ENCODE measurements at places on chromosomes 2 and 18.

DNA sequence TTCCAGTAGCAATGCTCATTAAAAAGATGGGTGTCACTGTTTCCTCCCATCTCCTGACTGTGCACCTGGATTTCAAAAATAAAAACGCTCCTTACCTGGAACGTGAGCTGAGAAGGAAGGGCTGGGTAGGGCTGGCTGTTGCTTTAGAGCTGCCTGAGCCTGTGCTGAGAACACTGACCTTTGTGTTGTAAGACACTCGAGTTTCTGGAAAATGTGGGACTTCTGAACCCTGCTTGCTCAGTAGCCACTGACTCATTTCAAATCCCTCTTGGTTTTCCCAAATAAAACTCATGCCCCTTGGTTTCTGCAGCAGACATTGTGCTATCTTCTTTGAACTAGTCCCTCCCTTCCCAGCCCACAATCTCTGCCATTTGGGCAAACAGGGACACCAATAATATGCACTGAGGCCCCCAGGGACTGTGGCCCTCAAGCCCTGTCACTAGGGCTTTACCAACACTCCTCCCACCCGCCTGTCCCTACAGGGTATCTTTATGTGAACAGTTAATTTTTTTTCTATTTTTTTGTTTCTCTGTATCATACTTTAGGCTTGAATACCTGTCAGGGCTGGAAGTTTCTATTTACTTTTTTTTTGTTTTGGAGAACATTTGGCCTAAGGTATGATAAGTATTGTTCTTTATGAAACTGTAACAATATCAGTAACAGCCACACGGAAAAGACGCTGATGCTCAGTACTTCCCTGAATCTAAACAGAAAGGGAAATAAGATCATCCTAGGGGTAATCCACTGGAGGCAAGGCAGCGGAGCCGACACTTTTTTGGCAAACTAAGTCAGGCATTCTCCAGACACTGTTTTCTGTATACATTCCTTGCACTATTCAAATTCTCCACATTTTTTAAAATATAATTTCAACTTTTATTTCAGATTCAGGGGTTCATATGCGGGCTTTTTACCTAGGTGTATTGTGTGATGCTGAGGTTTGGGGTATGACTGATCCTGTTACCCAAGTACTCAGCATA lies 280.2 kb downstream of the STK39 start:
- no peak for DNase-seq

- no peak for DNase-seq
These were observed 34.5 kb upstream of the TMEM87B start for GRCh38 chr2:112020561-112020960.

DNA sequence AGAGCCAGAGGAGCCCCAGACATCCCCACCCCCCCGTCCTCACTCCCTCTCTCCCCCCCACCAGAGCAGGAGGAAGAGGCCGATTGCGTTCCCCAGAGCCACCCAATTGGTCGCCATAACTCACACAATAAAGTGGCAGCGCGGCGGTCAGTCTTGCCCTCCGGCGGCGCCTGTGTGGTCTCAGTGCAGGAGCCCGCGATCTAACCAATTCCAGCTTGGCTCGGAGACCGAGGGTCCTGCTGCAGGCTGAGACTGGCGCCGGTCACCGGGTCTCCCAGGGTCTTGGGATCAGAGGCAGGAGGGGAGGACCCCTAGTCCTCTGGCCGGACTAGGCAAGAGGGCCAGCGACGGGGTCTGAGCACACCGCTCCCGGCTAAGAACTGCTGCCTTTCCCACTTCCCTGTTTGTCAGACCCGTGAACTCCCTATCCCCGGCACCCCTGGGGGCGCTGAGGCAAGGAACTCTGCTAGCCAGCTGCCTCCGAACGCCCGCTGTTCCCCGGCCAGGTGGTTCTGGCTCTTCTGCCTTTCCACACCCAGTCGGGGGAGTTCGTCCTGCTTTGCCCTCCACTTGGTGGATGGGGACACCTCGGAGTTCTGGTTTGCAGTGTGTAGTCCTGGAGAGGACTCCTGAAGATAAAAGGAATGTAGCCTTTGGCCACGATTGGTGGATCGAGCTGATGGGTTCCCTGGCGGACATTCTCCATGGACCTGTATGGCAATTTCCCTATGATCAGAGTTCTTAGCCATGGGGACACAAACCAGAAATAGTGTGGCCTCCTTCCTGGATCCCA lies 1.0 kb upstream of the HOXD12 start:
- no peak for DNase-seq

GRCh38 chr18:37986665-37987064 lies 421.1 kb upstream of the CELF4 start:
- DNase-seq, result no peak

DNA sequence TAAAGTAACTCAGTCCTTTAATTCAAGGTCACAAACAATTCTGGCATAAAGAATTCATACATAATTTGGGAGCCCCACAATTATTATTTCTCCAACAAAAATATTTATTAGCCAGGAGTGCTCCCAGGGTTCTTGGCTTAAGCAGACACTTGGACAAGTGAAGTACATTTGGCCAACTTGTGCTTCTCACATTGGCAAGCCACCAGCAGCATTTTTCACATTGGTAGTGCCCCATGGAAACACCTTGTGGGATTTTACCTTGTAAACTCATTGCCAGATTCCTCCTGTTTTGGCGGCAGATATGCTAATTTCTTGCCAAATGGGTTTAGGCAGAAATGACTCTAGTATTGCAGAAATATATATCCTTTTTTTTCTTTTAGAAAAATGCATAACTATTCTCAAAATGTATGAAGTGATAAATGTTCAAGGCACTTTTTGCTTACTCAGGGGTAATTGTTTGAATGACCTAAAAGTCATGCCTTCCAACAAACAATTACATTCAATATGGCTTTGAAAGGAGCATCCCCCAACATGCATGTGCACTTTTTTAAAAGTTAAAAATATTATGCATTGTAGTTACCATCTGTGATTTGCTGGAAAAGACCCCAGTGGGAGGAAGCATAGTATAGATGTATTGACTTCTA lies 113.5 kb downstream of the CSRNP3 start:
- DNase-seq, result no peak

All from dermis microvascular lymphatic vessel endothelial cell (primary cell).